CD4-positive, alpha-beta T cell treated with Interleukin-2 at 100 ng/mL for 4 hours (primary cell): ENCODE measurements at places on chromosomes 5 and 9.

DNA sequence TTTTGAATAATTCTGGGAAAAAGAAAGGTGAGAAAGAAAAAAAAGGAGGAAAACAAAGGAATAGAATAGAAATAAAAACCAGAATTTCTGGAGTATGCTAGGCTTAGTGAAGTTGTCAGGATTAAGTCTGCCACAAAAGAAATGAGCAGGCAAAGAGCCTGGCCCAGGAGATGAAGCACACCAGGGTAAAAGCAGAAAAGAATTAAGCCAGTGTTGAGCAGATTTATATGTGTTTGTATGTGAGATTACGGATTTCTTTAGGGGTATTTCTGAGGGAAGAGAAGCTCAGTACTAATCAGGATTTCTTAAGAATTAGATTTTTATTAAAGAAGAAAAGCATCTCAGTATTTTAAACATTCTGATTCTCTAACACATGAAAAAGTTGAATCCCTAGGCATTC lies 74.5 kb downstream of the MRPS27 start:
- no peak for DNase-seq

DNA sequence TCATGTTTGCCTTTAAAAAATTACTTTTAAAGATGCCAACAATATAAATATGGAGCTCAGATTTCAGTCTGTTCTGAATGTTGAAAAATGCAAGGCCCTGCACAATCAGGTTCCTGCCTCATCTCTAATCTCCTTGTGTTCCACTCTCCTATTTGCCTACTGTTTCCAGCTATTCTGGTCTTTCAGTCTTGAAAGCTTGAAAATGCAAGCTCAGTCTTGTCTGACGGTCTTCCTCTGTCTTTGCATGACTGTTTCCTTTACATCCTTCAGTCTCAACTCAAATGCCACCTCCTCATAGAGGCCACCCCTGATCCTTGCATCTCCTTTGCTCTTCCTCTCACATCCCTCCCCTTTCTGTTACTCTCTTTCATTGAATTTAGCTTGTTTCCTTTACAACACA lies 354.9 kb downstream of the KIF4B start:
- DNase-seq, result no peak

GRCh38 chr9:127734247-127734746 lies 797 bp downstream of the TOR2A start:
- DNase-seq, result no peak

DNA sequence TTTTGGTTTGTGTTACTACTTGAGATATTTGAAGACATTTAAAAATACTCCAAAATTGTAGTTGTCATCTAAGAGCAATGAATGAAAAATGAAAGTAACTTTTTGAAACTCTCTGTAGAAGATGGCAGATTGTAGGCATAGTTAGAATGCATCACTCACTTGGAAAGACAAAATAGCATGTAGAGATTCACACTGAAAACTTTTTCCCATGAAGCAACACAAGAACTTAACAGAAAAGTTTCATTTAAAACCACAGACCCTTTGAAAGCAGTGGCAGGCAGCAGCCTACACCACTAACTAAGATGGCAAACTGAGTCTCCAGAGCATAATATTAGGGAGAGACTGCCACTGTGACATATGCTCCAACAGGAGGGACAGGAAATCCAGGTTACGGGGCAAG lies 18.9 kb upstream of the FAM174A start:
- no peak for DNase-seq

GRCh38 chr9:121989010-121989409 lies 104.1 kb downstream of the TTLL11 start:
- no peak for DNase-seq

GRCh38 chr5:137834498-137835049 lies 33.1 kb upstream of the MYOT start:
- no peak for DNase-seq

DNA sequence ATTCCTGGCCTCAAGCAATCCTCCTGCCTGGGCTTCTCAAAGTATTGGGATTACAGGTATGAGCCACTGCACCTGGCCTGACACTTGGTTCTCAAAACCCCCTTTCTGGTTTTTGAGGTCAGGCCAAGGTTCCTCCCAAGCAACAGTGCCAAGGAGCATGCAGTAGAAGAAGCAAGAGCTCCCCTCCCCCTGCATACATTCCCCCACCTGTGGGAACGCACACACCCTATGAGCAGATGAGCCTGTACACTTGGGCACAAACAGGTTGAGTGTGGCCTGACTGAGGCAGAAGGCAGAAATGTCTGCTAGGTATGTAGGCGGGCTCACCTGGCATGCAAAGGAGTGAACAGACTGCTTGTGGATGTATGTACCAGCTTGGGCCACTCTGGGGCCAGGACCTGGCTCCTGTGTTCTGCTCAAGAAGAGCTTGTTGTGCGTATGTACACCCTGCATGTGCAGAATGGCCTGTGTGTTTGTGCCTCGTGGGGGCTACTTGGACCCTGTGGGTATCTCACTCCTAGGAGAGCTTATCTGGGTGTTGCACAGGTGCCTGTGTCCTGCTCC lies 1.7 kb downstream of the GPRIN1 start:
- no peak for DNase-seq

DNA sequence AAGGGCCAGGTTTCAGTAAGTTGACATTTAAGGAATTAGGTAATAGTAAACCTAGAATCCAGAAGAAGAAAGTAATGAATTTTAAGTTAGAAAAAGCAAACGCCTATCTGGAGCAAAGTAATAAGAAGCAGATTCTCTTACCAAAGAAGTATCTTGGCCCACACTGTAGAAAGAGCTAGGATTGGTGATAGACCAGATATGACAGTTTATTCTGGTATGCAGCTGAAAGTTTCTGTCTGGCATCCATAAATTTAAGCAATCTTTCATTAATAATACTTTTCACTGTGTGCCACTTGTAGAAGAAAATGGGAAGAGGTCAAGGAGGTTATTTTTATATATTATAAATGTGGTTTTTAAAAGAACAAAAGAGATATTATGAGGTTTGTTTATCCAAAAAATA lies 3.0 kb downstream of the RECK start:
- DNase-seq, result no peak

DNA sequence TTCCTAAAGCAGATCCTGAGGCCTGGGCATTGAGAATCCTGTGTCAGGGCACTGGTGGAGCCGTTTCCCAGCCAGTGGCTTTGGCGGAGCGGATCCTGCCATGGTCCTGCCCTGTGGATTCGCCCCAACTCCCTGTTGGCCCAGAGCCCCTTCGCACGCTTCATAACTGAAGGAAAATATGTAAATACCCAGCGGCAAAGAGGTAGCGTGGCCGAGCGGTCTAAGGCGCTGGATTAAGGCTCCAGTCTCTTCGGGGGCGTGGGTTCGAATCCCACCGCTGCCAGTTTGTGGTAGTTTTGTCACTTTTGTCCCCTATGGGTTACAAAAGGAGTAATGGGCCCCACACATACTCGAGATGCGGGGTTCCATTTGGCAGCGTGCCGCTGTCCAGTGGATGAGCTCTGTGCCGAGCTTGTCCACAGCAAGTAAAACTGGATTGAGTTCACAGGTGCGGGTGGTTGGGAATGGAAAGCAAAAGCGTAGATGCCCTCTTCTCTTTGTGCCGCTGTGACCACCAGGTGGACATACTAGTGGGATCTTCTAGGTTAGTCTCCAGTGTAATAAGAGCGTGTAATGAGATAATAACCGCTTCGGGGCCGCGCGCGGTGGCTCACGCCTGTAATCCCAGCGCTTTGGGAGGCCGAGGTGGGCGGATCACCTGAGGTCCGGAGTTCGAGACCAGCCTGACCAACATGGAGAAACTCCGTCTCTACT lies 17.3 kb downstream of the TRIM7 start:
- peak; percentile 42 for DNase-seq

DNA sequence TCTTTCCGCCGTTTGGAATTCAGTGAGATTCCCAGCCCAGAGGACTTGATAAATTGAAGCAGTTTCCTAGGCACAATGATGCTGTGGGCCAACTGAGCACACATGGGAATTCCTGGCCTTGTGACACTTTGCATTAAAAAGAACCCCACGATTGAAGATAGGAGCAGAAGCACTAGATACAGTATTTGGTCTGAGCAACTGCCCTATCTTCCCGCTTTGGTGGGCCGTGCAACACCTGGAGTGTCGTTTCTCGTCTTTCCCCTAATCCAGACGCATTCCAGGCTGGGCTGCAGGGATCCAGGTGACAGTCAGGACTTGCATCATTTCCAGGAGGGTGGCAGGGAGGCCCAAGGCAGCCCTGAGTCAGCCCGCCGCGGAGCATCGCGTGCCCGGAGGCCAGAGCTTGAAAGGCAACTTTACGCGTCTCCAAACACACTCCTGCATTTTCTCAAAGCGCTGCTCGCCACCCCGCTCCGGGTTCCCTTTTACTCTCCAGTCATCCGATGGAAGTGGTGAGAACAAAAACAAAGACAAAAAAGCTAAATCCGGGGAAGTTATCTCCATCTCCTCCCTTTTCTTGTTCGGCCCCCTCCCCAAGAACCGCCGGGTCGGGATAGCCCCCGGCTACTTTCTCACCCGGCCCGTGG lies 753 bp upstream of the STC2 start:
- no peak for DNase-seq
